Activated CD4-positive, alpha-beta memory T cell treated with anti-CD3 and anti-CD28 coated beads, Interleukin-2, amount 10 ng/mL, durations not matched to agents 7 days and 5 days (primary cell): ENCODE measurements at places on chromosomes 16 and 17. TPM values are rescaled to one million over a fixed set of nuclear protein-coding genes. Genes with fewer than 3 reads are reported as not detected.
A peak's percentile ranks its signal among the peaks of the same experiment; 100 is the strongest.

GRCh38 chr17:48883171-48883570 lies 9.4 kb upstream of the ATP5MC1 start:
- no peak overlapping the region for H3K27ac ChIP-seq
- H3K27me3 ChIP-seq, result no peaks in the 10 kb centered on the region
- H3K36me3 ChIP-seq, result no peaks in the 10 kb centered on the region
- DNase-seq, result no peak
- H3K4me1 ChIP-seq, result peaks cover 25% of the 10 kb centered on the region

DNA sequence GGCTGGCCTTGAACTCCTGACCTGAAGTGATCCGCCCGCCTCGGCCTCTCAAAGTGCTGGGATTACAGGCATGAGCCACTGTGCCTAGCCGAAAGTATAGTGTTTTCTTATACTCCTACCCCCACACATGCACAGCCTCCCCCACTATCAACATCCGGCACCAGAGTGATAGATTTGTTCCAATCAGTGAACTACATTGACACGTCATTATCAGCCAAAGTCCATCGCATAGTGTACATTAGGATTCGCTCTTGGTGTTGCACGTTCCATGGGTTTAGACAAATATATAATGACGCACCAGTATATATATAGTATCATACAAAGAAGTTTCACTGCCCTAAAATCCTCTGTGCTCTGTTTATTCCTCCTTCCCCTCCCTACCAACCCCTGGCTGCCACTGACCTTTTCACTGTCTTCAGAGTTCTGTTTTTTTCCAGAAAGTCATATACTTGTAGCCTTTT lies 11.9 kb upstream of the TM4SF5 start:
- no peak for DNase-seq
- H3K36me3 ChIP-seq, result no peaks in the 10 kb centered on the region
- H3K27me3 ChIP-seq, result peaks cover 29% of the 10 kb centered on the region
- H3K4me3 ChIP-seq, result no peak overlapping the region
- no peaks in the 10 kb centered on the region for H3K4me1 ChIP-seq

GRCh38 chr17:34556384-34556783 lies 23.0 kb upstream of the TMEM132E start:
- no peaks in the 10 kb centered on the region for H3K4me1 ChIP-seq
- H3K4me3 ChIP-seq, result no peak overlapping the region
- H3K27ac ChIP-seq, result no peak overlapping the region
- DNase-seq, result no peak

- no peaks in the 10 kb centered on the region for H3K36me3 ChIP-seq
- no peak overlapping the region for H3K27ac ChIP-seq
- H3K27me3 ChIP-seq, result peaks cover 14% of the 10 kb centered on the region
- H3K4me1 ChIP-seq, result no peaks in the 10 kb centered on the region
- no peak for DNase-seq
- no peak overlapping the region for H3K4me3 ChIP-seq
Observed at GRCh38 chr16:10624527-10624926, 44.1 kb upstream of the EMP2 start.

DNA sequence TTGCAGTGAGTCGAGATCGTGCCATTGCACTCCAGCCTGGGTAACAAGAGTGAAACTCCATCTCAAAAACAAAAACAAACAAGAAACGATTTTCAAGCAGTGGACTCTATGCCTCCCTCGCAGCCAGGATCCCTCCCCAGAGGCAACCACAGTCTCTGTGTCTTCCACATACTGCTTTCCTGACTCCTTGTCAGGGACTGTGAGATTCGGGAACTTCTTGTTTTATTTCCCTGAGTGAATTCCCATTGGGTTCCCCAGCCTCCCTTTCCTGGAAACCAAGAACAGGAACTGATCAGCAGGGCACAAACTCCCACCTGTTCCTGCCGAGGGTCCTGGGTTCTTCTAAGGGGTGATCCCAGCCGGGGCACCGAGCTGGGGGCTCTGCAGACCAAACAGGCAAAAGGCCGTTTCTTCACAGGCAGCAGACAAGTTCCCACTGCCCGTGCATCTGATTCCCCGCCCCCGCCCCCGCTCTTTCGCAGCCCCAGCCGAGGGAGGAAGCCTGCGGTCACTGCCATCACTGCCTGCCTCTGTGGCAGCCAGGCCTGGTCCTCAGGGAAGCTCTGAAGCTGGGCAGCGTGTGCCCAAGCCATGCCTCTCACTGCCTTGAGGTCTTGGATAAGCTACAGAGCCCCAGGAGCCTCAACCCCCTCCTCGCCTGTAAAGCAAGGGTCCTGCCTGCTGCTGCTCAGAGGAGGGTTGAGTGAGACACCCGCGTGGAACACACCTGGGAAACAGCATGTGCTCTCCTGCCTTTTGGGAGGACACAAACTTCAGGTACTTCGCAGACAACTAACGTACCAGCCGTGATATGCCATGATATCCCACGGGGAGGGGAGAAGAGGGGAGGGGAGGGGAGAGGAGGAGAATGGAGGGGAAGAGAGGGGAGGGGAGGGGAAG lies 5.5 kb upstream of the PIEZO1 start:
- no peaks in the 10 kb centered on the region for H3K36me3 ChIP-seq
- H3K4me3 ChIP-seq, result peak overlapping the region; percentile 68

- H3K4me3 ChIP-seq, result no peak overlapping the region
- no peak for DNase-seq
- H3K27ac ChIP-seq, result no peak overlapping the region
- peaks cover 22% of the 10 kb centered on the region for H3K27me3 ChIP-seq
Observed at GRCh38 chr16:56120447-56121155, 70.7 kb upstream of the GNAO1 start.

DNA sequence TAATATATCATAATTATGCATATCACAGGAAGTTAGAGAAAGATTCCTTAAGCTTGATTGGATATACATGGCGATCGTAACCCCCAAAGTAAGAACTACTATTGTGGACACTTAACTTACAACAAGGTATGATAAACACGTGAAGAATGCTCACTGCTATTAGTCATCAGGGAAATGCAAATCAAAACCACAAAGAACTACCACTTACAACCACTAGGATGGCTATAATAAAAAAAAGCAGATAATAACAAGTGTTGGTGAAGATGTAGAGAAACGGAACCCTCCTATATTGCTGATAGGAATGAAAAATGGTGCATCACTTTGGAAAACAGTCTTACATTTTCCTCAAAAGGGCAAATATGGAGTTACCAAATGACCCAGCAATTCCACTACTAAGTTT lies 265.9 kb downstream of the SLC39A11 start:
- no peak overlapping the region for H3K27ac ChIP-seq
- no peaks in the 10 kb centered on the region for H3K27me3 ChIP-seq
- peaks cover 15% of the 10 kb centered on the region for H3K4me1 ChIP-seq
- no peak for DNase-seq
- H3K36me3 ChIP-seq, result peaks cover 29% of the 10 kb centered on the region
- H3K4me3 ChIP-seq, result no peak overlapping the region

DNA sequence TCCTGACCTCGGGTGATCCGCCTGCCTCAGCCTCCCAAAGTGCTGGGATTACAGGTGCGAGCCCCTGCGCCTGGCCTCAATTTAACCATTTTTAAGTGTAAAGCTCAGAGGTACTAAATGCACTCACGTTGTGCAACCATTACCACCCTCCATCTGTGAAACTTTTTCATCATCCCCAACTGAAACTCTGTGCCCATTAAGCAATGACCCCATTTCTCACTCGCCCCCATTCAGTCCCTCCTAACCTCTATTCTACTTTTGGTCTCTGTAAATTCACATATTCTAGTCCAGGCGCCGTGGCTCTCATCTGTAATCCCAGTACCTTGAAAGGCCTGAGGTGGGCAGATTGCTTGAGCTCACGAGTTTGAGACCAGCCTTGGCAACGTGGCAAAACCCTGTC lies 8.3 kb upstream of the SPNS3 start:
- H3K36me3 ChIP-seq, result no peaks in the 10 kb centered on the region
- no peak overlapping the region for H3K4me3 ChIP-seq
- H3K4me1 ChIP-seq, result peaks cover 6% of the 10 kb centered on the region
- DNase-seq, result no peak
- H3K27ac ChIP-seq, result no peak overlapping the region
- H3K27me3 ChIP-seq, result peaks cover 4% of the 10 kb centered on the region

DNA sequence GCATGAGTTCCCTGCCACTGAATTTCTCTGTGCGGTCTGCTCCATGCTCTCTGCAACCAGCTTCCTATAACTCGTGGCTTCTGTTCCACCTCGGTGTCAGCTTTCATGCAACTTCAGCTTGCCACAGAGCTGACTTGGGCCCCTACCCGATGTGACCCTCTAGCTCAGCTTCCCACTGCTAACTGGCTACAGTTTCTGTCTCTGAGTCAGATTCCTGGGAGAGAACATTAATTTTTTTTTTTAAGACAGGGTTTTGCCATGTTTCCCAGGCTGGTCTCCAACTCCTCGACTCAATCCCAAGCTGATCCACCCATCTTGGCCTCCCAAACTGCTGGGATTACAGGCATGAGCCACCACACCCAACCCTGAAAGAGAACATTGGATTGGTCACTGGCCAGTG lies 35.5 kb upstream of the PSMD7 start:
- no peak overlapping the region for H3K4me3 ChIP-seq
- H3K4me1 ChIP-seq, result no peaks in the 10 kb centered on the region
- no peak overlapping the region for H3K27ac ChIP-seq
- H3K36me3 ChIP-seq, result no peaks in the 10 kb centered on the region
- no peaks in the 10 kb centered on the region for H3K27me3 ChIP-seq
- no peak for DNase-seq

DNA sequence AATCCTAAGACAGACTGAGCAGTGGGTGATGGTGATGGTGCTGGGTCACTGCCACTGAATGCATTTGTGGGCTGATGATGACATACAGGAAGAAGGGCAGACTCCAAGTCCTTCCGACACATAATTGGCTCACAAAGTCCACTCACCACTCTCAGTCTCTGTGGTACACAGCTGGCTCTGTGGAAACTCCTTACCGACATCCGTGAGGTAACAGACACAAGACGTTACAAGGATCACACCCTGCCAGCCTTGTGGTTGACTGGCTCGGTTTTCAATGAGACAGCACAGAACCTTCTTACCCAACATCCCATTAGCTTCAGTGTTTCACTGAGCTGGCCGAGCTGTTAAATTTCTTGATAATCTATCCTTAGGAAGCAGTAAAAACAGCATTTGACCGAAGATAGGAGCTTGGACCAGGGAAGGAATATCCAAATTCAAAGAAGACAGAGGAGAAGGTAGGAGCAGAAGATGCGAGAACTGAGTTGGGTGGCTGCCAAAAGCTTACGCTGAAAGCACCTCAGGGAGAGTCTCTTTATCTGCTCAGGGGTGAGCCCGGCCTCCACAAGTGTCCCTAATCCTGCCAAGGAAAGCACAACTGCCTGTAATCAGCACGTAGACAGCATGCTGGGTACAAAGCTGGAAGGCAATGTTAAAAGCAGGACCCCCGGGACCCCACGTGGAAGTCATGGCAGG lies 5.5 kb upstream of the MXRA7 start:
- peak overlapping the region; percentile 86 for H3K27ac ChIP-seq
- H3K36me3 ChIP-seq, result peaks cover 76% of the 10 kb centered on the region
- H3K4me1 ChIP-seq, result peaks cover 49% of the 10 kb centered on the region
- peak; percentile 69 for DNase-seq

DNA sequence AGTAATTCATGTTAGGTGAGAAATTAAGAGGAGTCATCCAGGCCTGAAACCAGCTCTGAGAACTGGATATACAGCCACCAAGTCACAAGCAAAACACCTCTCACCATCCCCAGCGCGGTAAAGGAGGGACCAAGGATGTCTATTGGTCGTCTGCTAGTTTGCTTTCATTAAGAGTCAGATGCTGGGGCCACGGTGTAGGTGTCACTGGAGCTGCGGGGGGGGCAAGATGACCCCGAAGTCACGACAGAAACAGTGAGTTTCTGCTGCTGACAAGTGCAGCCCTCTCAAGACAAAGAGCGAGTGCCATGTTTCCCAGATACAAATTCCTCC lies 790 bp downstream of the NCBP3 start:
- H3K36me3 ChIP-seq, result peaks cover 37% of the 10 kb centered on the region
- DNase-seq, result peak; percentile 58
- peaks cover 6% of the 10 kb centered on the region for H3K27me3 ChIP-seq
- peak overlapping the region; percentile 95 for H3K4me3 ChIP-seq

DNA sequence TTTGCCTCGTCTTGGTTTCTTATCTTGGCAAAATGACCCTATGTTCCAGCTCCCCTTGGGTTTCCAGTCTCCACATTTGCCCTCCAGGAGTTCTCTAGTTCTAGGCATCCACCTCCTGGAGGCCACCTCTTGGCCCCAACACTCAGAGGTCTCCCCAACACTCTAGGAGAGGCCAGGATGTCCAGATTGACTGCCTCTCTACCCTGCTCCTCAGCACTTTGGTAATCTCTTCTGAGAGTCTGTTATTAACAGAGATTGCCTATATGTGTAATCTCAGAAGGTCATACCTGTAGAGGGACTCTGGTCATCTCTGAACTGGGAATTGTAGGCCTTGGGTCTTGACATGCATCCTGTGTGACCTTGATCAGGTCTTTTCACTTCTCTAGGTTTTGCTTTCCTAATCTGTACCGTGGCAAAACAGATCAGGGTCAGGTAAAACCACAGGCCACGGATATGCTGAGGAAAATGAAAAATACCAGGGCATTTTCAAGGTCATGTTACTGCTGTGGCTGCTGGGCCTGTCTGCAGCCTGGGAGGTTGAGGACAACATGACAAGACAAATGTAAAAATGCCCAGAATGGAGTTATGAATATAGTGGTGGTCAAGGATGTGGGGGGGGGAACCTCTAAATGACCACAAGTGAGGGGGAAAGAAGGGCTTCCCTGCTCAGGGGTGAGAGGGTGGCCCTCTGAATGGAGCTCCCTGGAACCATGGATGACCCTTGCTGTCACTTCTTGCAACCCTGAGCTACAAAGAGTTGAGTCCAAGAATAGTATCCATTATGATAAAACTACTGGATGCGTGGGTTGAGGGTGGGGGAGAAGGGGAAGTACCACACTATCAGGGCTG lies 5.0 kb upstream of the CCL4L2 start:
- H3K4me3 ChIP-seq, result no peak overlapping the region
- peaks cover 22% of the 10 kb centered on the region for H3K4me1 ChIP-seq
- DNase-seq, result no peak
- no peak overlapping the region for H3K27ac ChIP-seq
- H3K36me3 ChIP-seq, result no peaks in the 10 kb centered on the region
- H3K27me3 ChIP-seq, result peaks cover 26% of the 10 kb centered on the region

- no peak overlapping the region for H3K27ac ChIP-seq
- DNase-seq, result no peak
- H3K36me3 ChIP-seq, result no peaks in the 10 kb centered on the region
- H3K4me3 ChIP-seq, result no peak overlapping the region
- H3K27me3 ChIP-seq, result no peaks in the 10 kb centered on the region
Observed at GRCh38 chr16:9612267-9612666, 520.8 kb downstream of the HAPSTR1 start.

PSMD11 gene
- 105 TPM for total RNA-seq

NT5C3B gene
- total RNA-seq, result 16.1 TPM

DCUN1D3 gene
- total RNA-seq, result 20.7 TPM

SALL1 gene
- not detected for total RNA-seq

TENT4B gene
- 18.0 TPM for total RNA-seq

BLMH gene
- 52.8 TPM for total RNA-seq

ZDHHC1 gene
- 0.45 TPM for total RNA-seq

COIL gene
- 16.2 TPM for total RNA-seq

MT1M gene
- not detected for total RNA-seq

CCL7 gene
- not detected for total RNA-seq

KRTAP2-3 gene
- total RNA-seq, result not detected
